ENCODE measurements at places on chromosomes 13 and 19. TPM values are rescaled to one million over a fixed set of nuclear protein-coding genes. Genes with fewer than 3 reads are reported as not detected.

- no peak for DNase-seq
Observed at GRCh38 chr19:42207767-42208271, 9.7 kb downstream of the DEDD2 start.

GRCh38 chr13:34349091-34349722 lies 531.3 kb downstream of the RFC3 start:
- DNase-seq = no peak

The ZNF442 gene
- 5.1 TPM for total RNA-seq

- DNase-seq = no peak
Observed at GRCh38 chr13:43397111-43397510, 373.7 kb downstream of the DNAJC15 start.

DNA sequence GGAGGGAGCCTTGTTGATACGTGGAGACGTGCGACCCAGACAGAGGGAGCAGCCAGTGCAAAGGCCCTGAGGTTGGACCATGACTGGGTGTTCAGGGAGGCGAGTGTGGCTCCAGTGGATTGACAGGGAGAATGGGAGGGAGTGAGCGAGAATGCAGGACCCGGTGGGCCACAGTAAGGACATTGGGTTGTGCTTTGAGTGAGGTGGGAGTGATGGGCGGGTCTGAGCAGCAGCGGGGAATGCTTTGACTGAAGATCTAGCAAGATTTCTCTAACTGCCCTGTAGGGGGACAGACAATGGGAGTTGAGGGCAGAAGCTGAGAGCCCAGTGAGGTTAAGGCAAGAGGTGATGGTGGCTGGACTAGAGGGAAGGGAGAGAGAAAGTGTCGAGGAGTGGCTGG lies 7.7 kb upstream of the NANOS2 start:
- DNase-seq = no peak

DNA sequence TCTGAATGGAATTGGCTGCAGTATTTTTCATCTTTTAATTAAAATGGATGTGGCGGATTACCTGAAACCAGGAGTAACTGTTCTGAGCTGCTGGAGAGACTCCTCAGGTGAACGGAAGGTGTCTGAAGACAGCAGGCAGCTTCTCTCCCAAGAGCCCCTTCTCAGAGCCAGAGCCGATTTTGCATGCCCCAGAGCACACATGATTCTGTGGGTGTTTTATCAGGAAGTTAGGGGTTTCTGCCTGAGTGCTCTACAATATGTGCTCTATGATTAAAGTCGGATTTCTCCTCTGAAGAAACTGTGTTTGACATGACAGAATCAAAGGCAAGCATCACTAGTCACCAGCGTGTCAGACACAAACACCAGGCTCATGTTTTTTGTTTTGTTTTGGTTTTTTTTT lies 60.7 kb upstream of the MCF2L start:
- DNase-seq = no peak

DNA sequence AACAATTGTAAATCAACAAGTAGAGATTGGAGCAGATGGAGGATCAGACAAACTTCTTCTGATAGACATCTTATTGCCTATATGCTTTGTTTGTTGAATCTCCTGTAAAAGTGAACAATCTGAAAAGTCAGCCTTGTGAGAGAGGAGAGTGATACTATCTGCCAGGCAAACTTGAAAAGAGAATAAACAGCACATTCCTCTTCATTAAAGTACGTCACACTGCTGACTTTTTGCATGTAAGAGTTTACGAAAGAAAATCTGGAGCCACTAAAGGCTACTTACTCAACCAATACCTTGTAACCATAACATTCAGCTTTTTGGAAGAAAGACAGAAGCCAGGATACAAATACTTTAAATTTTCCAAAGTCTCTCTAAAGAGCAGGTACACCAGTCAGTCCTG lies 42.5 kb downstream of the EDNRB start:
- DNase-seq = no peak

The KISS1R gene
- total RNA-seq = 2.2 TPM

The LMTK3 gene
- total RNA-seq = 21.6 TPM

DNA sequence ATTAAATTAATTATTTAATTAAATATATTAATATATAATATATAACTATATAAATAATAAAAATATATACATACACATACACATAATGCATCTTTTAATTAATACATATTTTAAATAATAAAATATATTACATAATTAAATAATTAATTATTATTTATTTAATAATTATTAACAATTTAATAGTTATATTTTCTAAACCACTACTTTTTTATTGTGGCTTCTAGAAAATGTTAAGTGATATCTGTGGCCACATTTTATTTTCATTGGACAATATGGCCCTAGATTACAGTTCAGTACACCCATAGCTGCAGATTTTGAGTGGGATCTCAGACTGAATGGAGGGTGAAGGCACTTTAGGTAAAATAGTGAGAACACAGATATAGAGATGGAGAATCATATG lies 335.7 kb downstream of the NALCN start:
- no peak for DNase-seq

The TIMM13 gene
- 132 TPM for total RNA-seq

DNA sequence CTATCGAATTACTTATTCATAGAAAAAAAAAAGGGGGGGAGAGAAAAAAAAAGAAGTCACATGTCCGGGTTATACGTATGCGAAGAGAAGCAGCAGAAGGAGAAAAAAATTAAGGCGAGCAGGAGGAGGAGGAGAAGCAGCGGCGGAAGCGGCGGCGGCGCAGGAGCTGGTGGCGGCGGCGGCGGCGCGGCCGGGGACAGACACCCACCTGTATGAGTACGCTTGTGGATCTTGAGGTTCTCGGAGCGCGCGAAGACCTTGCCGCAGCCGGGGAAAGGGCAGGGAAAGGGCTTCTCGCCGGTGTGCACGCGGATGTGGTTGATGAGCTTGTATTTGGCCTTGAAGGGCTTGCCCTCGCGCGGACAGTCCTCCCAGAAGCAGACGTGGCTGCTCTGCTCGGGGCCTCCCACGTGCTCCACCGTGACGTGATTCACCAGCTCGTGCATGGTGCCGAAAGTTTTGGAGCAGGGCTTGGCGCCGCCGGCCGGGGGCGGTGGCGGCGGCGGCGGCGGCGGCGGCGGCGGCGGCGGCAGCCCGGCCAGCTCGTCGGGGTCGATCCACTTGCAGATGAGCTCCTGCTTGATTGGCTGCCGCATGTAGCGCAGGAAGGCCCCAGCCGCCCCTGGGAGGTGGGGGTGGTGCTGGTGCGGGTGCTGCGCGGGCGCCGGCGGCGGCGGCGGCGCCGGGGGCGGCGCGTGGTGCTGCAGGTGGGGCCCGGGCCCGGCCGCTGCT lies 1.5 kb downstream of the ZIC5 start:
- peak; percentile 67 for DNase-seq

DNA sequence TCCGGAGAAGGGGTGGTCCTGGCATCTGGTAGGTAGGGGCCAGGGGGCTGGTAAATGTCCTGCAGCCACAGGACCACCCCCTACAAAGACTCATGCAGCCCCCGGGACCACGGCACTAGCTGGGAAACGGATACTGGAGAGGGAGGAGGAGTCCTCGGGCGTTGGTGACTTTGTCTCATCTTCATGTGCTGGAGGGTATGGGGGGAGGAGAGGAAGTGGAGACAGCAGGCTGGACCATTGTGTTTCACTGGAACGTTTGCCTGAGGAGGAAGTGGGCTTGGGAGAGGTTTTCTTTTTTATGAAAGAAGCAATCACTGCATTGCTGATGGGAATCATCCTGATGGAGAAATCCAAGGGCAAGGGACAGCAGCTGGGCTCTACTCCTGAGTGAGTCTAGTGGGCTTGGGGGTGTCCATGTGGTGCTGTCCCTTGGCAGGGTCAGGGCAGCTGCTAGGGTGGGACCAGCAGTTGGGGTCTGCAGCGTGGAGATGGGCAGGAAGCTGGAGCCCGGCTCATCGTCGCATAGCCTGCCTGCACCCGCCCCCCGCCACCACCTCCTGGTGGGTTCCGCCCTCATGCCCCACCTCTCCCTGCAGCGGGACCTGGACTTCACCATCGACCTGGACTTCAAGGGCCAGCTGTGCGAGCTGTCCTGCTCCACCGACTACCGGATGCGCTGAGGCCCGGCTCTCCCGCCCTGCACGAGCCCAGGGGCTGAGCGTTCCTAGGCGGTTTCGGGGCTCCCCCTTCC lies 1.7 kb upstream of the ADM5 start:
- peak; percentile 68 for DNase-seq

DNA sequence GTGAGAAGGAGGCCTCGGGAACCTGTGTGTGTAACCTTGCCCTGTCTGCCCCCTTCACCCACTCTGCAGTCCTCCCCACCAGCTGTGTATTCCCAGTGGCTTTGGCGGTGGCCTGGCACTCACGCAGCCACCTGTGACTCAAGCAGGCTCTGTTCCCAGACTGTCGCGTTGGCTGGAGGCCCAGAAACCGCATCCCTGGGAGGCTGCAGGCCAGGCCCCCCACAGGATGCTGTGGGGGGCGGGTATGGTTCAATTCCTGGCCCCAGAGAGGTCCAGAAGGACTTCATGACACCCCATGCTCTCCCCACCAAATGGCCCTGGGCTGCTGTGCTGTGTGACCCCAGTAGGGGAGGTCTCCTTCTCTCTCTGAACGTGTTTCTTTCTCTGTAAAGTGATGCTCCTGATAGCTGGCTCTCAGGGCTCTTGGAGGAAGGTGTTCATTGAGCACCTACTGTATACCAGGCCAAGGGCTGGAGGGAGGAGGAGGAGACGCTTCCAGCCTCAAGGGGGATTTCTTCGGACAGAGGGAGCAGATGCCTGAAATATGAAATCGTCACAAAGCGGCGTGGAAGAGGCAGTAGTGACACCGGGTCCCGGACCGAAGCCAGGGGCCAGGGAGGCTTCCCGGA lies 1.9 kb upstream of the LINGO3 start:
- no peak for DNase-seq

- DNase-seq = no peak
Observed at GRCh38 chr19:35560677-35561076, 2.8 kb downstream of the ATP4A start.

DNA sequence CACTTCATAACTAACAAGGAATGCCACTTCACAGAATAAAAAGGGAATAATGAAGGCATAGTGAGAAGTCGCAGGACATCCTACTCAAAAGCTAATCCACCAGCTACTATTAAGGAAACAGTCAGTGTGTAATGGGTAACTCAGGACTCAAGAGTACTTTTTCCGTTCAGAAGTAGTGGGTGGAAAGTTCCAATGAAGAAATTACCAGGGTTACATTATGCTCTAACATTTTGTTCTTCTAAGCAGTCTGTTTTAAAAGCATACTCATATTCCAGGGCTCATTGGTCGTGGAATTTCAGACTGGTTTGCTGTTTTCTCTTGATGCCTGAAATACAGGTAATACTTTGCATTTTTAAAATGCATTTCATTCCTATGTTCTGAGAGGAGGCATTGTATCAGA lies 222.4 kb upstream of the IRS2 start:
- no peak for DNase-seq
